ENCODE measurements at places on chromosomes 5 and 9.

DNA sequence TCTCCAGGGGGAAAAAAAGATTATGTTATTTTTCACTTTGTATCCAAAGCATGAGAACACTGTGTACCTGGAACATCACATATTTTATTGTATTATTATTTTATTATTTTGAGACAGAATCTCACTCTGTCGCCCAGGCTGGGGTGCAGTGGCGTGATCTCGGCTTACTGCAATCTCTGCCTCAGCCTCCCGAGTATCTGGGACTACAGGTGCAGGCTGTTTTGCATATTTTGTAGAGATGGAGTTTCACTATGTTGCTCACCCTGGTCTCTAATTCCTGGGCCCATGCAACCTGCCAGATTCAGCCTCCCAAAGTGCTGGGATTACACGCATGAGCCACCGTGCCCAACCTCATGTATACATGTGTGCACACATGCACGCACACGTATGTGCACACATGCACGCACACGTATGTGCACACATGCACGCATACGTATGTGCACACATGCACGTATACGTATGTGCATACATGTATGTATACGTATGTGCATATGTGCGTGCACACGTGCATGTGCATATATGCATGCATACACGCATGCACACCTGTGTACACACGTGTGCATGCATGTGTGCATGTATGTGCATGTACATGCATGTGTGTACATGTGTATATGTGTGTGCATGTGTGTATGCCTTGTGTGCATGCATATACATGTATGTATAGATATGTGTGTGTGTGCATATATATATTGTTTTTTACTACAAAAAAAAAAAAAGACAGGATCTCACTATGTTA, 9.5 kb upstream of the UGCG start:
- DNase-seq, result no peak

GRCh38 chr5:173970878-173971650, 17.9 kb upstream of the C5orf47 start:
- no peak for DNase-seq

- no peak for DNase-seq
Measured at GRCh38 chr9:80467632-80468031, 895.9 kb downstream of the TLE4 start.

DNA sequence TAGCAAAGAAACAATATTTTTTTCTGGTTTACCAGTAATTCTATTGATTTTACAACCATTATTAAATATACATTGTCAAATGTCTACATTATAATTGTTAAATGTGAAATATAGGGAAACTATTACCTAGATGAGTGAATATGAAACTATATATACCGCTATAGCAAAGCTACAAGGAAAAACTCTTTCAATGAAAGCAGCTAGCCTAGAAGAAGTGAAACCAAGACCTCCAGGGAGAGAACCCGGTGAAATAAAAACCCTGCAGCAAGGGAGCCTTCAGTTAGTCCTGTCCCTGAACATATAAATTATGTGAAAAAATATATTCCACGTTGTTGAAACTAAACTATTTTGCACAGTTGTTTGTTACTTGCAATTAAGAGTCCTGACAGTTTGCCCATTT, 913.1 kb downstream of the EFNA5 start:
- no peak for DNase-seq

DNA sequence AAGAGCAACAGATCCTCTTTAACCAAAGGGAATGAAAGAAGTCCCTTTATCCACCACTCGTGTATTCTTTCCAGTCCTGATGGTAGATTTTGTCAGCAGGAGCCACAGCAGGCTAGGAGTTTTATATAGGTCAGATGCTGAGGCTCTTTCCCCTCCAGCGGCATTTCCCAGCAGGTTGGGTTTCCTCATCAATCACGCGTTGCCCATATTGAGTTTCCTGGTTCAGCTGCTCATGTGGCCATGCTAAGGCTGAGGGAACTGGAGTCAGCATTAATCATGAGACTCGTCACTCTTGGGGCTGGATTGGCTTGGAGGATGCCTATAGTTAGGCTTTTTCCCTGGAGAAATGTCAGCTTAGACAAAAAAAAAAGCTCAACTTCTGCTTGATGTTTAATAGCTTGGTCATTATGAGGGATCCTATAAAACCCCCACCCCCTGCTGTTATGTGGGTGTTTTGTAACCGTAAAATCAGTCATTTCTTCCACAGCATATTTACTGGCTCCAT, 193.4 kb upstream of the GAS1 start:
- DNase-seq, result no peak

GRCh38 chr5:155850370-155850769, 476.6 kb upstream of the SGCD start:
- DNase-seq, result no peak

GRCh38 chr5:15510831-15511230, 10.9 kb downstream of the FBXL7 start:
- no peak for DNase-seq

- DNase-seq, result no peak
Measured at GRCh38 chr5:74375271-74375670, 265.3 kb downstream of the ENC1 start.

DNA sequence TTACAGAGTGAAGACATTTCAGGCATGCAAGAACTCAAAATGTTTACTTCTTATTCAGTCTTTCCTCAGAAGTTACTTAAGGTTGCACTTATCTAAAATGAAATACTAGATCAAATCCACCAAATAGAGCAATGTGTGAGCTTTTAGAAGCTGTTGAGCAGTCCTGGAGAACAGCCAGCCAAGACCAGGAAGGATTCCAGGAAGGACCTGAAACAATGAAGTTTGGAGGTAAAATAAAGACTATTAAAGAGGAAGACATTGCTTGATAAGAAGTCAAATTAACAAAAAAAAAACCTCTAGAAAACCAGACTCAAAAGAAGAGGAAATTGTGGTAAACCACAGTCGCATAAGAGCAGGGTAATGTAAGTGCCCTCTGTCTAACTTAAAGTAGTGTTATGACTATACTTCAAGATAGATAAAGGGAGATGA, 156.2 kb upstream of the S1PR3 start:
- DNase-seq, result no peak

- no peak for DNase-seq
Measured at GRCh38 chr5:143629871-143630659, 181.9 kb upstream of the HMHB1 start.

DNA sequence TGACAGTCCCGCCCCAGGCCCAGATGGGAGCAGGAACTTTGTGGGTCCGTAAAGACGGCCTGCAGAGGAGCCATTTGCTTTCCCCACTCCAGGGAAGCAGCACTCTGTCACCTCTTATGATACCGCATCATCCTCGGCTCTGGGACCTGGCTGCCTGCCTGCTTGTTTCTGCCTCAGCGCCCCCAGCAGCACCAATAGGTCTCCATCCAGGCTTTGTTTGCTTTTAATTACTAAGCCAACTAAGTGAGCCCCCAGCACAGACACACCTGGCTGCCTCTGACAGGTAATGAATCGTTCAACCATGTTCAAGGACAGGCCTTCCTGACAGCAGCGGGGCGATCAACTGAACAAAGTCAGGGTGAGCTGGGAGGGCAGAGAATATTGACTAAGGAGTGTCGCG, 141.4 kb downstream of the C5orf15 start:
- DNase-seq, result no peak

DNA sequence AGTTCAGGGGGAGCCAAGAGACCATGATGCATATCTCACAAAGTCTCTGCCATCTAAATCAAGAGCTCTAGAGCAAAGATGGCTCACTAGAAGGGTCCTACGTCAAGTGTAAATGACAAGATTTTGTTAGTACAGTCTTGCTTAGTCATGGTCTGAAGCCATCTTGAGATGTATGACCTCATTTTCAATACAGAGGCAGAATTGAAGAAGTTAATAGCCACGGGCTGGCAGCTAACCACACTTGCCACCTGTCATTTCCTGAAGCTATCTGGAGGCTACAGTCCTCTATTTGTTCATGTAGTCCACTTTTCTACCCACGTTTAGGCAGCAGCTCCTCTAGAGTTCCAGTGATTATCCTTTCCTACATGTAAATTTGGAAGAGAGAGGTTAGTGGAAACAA, 231.7 kb upstream of the CDH12 start:
- DNase-seq, result no peak

- no peak for DNase-seq
Measured at GRCh38 chr5:158039911-158040347, 181.0 kb upstream of the CLINT1 start.

DNA sequence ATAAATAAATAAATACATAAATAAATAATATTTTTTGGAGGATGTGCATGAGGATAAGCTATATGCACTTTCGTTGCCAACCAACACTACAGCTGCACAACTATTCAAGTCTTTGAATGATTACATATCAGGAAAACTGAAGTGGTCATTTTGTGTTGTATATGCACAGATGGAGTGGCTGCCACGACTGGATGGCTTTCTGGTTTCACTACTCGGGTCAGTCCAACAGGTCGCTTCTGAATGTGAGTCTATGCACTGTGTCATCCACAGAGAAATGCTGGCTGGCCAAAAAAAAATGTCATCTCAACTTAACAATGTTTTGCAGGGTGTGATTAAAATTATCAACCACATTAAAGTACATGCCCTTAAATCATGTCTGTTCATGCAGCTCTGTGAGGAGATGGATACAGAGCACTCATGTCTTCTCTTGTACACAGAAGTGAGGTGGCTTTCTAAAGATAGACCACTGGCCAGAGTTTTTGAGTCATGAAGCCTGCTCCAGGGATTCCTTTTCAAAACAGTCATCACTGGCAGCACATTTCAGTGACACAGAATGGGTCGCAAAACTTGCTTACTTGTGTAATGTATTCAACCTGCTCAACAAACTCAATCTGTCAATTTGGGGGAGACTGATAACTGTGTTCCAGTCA, 589.8 kb upstream of the CYLC2 start:
- no peak for DNase-seq

- no peak for DNase-seq
Measured at GRCh38 chr5:68886814-68887213, 207.0 kb upstream of the SLC30A5 start.

All from left hindlimb (tissue), 1 donor.